A549 treated with GW870086 at 1 μM for 4 hours (cell line): ENCODE measurements at places on chromosomes 7 and 10. TPM values are rescaled to one million over a fixed set of nuclear protein-coding genes. Genes with fewer than 3 reads are reported as not detected.

The AKR1C8 gene
- total RNA-seq: 0.14 to 0.31 TPM (median 0.17 TPM) in 4 of 5 replicates, not detected in the other

The ZPBP gene
- total RNA-seq: not detected in 5 replicates

The GIMAP1 gene
- not detected in 5 replicates for total RNA-seq

The DDX56 gene
- total RNA-seq: 106 to 140 TPM (median 118 TPM) in 5 replicates

The GNGT1 gene
- total RNA-seq: not detected in 5 replicates

The GRID2IP gene
- total RNA-seq: 0.03 TPM in 1 of 5 replicates, not detected in the others

The UTF1 gene
- 0.12 TPM in 1 of 5 replicates, not detected in the others for total RNA-seq

The SEMA3C gene
- total RNA-seq: 44.9 to 71.7 TPM (median 64.4 TPM) in 5 replicates

The NODAL gene
- total RNA-seq: not detected in 5 replicates

The ANKRD1 gene
- total RNA-seq: 14.1 to 25.2 TPM (median 21.8 TPM) in 5 replicates

The TRIM73 gene
- 1.2 to 2.7 TPM (median 2.4 TPM) in 5 replicates for total RNA-seq

The OR9A2 gene
- not detected in 5 replicates for total RNA-seq

The PAX4 gene
- total RNA-seq: not detected in 5 replicates
